ENCODE measurements at places on chromosomes 3 and 15.

DNA sequence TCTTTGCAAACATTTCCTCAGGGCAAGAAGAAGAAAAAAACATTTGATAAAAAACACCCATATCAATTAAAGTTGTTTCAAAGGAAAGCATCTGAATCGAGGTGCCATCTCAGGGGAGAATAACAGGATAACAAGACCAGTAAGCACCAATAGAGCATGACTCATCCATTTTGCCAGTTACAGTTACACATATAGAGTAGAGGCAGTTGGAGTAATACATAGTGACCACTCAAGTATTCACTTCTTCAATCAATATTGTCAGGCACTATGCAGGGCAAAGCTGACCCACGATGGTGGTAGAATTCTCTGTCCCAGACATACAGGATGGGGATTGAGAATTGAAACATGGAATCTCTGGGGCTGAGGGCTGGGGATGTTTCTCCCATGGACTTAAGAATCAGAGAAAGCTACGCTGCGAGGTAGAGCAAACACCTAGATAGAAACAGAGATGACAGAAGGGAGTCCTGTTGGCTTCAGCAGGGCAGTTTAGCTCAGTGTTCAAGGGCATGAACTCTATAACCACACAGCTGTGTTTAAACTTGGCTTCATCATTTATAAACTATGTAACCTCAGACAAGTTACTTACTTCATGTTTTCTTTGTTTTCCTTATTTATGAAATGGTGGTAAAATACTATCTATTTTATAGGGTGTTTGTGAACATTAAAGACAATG lies 186.4 kb upstream of the NANOGP8 start:
- no peak for DNase-seq

- DNase-seq, result no peak
Observed at GRCh38 chr3:188571531-188572095, 417.7 kb downstream of the LPP start.

GRCh38 chr3:59261009-59261408 lies 211.2 kb upstream of the CFAP20DC start:
- no peak for DNase-seq

- no peak for DNase-seq
Observed at GRCh38 chr3:197378985-197379718, 80.7 kb upstream of the DLG1 start.

GRCh38 chr3:117520582-117520981 lies 811.0 kb downstream of the TUSC7 start:
- DNase-seq, result no peak

- no peak for DNase-seq
Observed at GRCh38 chr3:31456373-31456772, 76.4 kb upstream of the STT3B start.

DNA sequence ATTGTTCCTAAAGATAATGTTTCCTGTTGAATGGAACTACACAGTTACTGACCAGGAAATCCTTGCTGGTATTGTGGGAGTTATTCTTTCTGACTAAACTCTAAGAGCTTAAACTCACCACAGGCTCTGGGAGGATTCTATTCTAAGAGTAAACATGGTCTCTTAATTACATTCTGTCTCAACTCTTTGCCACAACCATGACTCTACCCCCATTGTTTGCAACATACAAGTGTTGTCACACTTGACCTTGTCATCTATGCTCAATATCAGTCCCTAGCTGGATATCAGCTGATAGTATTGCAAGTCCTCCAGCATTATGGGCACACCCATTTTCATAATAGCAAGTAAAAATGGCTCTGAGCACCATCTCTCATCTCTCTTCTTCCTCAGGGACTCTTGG lies 29.6 kb upstream of the SECISBP2L start:
- no peak for DNase-seq

DNA sequence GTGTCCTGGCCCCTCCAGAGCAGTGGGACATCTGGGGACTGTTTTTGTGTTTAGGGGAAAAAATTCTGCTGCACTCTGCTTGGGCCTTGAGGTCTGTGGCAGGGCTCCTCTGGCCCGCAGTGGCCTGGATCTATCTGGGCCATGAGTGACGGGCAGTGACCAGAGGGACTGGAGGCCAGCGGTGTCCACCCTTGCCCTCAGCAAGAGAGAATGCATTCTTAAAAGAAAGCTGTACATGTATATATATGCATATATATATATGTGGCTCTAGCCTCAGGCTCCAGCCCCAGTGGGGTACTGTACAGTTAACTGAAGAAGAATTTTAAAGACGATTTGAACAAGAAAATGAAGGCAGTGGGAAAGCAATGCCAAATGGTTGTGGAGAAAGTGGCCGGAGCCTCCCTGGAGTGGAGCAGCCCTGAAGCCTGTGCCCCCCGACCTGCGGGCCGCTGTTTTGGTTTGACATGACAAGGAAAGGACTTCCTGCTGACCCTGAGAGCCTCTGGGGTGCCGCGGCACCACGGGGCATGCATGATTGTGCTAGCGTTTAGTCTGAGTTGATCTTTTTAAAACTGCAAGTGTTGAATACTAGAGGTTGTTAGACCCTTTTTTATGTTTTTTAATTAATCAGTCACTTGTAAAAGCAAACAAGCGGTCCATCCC lies 52.2 kb downstream of the PLXNA1 start:
- DNase-seq, result no peak

GRCh38 chr3:187403768-187404288 lies 35.6 kb downstream of the RTP4 start:
- no peak for DNase-seq

DNA sequence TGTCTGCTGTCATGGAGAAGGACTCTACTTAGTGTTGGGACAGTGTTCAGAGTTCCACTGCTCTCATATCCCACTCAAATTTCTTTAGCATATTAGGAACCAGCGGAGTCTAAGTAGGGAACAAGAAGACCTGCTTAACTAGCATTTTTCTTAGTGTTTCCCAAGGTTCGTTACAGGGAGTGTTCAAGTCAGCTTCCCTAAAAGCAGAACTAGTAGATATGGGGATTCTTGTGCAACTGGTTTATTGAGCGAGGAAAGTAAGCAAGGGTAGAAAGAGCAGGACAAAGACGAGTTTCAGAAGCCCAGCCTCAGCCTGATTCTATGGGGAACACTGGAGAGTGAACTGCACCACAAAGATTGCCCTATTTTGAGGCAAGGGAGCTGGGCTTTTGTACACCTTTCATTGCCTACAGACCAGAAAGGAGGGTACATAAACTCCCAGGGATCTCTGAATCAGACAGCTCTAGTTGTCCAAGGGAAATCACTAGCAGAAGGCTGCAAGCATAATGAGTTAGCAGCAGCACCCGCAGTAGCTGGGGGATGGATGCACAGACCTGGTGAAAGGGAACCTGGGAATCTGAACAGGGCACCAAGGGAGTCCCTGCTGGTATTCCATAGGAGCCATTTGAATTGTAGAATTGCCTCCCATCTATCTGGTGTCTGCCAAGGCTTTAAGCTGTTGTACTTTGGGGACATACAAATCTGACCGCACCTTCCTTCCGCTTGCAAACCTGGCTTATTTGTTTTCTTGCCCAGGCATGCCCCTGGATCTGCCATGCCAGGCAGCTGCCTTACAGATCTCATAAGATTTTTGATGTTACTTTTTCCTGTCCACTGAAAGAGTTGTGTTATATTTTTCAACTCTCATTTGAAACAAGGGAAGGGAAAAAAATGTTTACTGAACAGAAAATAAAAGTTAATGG lies 15.1 kb downstream of the CMTM7 start:
- DNase-seq, result no peak

DNA sequence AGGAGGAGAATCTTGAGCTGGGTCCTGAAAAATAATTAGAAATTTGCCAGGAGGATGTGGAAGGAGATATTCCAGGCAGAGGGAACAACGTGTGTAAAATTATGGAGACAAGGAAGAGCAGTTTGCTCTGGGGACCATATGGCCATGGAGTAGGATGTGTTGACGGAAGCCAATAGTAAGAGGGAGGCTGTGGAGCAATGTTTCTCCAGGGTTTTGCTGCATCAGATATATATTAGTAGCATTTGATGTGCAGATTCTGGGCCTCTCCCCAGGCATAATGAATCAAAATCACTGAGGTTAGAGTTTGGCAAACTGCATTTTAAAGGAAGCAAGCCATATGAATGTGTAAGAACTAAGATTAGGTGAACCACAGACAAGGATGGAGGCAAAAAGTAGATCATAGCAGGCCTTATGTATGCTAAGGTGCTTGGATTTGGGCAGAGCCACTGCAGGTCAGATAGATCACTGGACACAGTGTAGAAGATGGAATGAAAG lies 192.9 kb upstream of the IL12A start:
- no peak for DNase-seq

DNA sequence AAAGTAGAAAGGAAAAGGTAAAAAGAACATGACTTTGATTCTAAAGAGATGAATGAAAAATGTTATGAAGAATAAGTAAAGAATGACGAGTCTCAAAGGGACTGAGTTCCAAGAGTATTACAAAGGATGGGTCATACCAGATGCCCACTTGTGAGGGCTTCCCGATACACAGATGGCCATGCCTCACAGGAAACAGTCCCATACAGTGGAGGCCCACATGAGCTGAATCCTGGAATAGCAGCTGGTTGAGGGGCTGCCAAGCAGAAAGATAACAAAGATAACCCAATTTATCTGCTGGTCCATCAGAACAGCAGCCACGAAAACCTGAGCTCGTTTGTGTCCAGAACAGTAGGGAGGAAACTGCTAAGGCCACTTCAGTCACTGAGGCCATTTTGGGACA lies 3.7 kb downstream of the SSR3 start:
- DNase-seq, result no peak

DNA sequence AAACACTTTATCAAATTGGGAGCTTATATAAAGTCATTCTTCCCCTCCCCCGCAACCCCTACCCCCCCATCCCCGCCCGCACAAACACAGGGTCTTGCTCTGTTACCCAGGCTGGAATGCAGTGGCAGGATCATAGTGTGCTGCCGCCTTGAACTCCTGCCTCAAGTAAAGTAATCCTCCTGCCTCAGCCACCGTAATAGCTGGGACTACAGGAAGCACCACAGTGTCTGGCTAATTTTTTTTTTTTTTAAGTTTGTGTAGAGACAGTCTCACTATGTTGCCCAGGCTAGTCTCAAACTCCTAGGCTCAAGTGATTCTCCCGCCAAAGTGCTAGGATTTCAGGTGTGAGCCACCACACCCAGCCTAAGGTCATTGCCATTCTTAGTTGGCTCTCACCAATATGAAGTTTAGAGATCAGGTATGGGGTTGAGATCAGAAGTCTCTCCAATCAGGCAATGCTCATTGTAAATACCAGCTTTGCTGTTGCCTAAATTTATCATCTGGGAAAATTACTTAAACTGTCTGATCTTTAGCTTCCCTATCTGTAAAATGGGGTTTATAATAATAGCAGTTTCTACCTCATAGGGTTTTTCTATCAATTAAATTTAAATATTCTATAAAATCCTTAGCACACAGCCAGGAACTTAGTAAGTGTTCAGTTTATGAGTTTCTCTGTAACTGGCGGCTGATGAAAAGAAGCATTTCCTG lies 60.3 kb downstream of the TGFBR2 start:
- DNase-seq, result no peak

DNA sequence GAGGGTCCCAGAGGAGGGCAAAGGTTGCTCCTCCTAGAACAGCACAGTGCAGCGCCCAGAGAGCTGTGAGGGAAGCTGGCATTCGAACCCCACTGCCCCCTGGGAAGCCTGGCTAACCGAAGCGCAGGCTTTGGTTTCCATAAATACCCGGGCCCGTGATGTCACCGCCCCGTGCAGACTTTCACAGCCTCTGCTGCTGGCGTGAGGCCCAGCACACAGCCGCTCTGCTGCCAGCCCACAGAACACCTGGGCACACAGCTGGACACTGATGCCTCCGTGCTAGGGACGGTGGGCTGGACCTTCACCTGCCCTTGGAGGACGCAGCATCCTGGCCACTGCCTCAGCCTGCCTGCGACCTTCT lies 1.0 kb downstream of the IQSEC1 start:
- no peak for DNase-seq

DNA sequence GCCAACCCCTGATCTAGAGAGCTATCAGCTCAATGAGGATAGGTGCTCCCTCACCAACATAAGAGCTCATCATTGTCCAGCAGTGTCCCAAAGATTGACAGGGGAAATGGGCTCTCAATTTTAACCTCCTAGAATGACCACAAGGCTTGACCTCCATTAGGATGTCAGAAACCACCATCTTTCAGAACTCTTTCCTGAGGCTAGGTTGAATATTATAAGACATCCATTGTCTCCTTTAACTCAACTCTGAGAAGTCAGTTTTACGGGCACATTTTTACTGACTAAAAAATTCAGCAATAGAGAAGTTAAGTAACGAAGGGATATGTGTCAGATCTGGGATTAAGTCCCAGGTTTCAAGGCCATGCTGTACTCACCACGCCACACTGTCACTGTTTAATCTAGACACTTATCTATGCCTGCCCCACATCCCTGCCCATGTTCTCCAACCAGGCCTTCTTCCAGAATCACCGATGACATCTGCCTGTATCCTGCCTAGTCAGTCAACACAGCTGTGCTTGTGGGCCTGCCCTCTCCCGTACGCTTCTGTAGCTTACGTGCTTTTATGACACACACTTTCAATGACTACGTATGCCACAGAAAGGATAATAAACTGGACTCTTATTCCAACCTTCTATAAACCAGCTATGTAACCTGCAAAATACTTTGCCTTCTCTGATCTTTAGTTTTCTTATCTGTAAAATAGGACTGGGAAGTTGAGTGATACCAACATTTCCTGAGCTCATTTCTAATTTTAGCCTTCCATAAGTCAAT lies 17.1 kb upstream of the MUC13 start:
- no peak for DNase-seq

DNA sequence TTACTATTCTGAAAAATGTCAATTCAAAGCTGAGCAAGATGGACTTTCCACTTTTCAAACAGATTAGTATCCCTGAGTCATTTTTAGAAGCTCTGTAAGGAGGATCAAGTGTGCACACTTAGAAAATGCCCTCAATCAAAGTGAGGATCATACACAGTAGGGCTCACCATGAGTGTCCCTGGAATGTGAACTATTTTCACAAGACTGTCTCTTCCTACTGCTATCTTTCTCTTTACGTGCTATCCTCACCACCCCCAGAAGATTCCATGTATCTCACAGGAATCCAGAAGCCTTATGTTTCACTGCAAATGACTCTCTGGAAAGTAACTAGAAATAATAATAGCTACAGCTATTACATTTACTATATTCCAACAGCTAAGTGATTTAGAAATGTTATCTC lies 349.9 kb upstream of the TGFBR2 start:
- no peak for DNase-seq

- no peak for DNase-seq
Observed at GRCh38 chr3:143450632-143451031, 331.1 kb downstream of the CHST2 start.

DNA sequence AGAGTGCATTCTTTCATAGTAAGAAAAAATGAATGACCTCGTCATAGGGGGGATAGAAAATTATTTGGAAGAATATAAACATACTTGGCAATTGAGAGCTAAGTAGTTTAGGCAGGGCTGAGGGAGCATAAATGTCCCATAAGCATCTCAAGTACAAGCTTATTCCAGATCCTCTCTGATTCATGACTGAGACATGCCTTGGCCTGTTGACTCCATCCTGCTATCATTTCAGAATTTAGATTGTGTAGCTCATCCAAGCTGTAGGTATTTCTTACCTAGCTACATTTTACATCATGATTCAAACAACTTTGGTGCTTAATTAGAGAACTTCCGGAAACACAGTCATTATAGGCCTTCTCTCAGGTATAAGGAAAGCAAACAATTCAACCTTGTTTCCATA lies 12.3 kb downstream of the POGLUT1 start:
- DNase-seq, result no peak

Data from activated CD4-positive, alpha-beta T cell treated with anti-CD3 and anti-CD28 coated beads for 24 hours (primary cell).